COR-L47 (cell line): ENCODE measurements at places on chromosomes 5 and 9.

GRCh38 chr5:68086857-68087256 lies 128.7 kb upstream of the PIK3R1 start:
- no peak for DNase-seq

- no peak for DNase-seq
Observed at GRCh38 chr5:155406815-155407214, 393.3 kb downstream of the KIF4B start.

DNA sequence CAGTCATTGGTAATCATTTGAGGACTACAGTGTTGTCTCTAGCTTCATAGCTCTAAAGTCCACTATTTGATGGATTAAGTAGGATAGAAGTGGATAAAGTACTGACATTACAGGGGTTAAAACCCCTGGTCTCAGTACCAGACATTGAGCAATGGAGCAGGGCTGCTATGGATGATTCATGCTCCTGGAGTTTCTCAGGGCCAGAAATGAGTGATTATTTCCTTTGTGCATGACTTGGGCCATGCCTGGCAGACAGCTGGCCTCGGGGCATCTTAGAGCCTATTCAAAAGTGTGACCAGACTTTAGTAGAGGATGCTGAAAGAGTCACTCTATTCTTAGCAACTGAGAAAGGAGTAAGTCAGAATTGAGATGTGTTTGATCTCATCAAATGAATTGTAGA lies 350.7 kb upstream of the TLE4 start:
- no peak for DNase-seq

DNA sequence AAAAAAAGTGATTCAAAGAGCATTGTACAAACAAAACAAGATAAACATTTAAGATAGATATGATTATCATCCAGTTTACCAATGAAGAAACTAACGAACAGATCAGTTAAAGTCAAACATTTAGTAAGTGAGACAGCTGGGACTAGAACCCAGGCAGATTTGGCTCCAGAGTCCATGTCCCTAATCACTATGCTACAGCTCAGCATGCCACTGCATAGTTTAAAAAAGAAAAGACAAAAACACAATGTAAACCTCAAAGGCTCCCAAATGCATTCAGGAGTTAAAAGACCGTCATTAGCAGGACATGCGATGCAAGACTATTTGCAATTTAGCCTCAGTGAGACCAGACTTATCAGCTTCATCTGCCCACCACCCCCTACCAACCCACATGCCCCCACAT lies 36.8 kb downstream of the DENND1A start:
- no peak for DNase-seq

- no peak for DNase-seq
Observed at GRCh38 chr9:106934442-106935238, 71.7 kb downstream of the ZNF462 start.

- no peak for DNase-seq
Observed at GRCh38 chr9:14192556-14192955, 121.4 kb downstream of the NFIB start.

- DNase-seq, result no peak
Observed at GRCh38 chr9:100580257-100580656, 2.4 kb downstream of the CAVIN4 start.

GRCh38 chr9:5468850-5469249 lies 18.5 kb downstream of the CD274 start:
- DNase-seq, result no peak

DNA sequence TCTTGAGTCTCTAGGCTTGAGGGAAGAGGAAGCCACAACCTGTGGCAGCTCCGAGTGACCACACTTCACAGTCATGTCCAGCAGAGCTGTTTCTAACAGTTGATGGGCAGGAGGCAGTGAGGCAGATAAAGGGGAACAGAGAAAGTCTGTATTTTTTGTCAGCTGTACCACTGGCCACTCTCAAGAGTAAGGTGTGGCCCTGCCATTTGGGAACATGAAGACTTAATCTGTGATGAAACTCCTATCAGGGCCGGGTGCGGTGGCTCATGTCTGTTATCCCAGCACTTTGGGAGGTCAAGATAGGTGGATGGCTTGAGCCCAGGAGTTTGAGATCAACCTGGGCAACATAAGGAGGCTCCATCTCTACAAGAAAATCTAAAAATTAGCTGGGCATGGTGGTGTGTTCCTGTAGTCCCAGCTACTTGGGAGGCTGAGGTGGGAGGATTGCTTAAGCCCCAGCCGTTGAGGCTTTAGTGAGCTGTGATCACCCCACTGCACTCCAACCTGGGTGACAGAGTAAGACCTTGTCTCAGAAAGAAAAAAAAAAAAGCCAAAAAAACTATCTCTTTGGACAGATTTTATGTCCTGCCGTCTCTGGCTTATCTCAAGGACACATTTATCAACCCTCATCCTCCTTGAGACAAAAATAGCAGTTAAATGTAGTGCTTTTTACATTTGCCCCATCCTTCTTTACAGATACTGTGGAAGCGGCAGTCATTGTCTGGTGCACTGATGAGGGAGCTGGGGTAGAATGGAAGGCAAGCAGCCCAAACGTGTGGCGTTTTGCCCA lies 11.9 kb upstream of the COL15A1 start:
- DNase-seq, result no peak

- no peak for DNase-seq
Observed at GRCh38 chr5:178360926-178361235, 128.3 kb upstream of the PHYKPL start.

DNA sequence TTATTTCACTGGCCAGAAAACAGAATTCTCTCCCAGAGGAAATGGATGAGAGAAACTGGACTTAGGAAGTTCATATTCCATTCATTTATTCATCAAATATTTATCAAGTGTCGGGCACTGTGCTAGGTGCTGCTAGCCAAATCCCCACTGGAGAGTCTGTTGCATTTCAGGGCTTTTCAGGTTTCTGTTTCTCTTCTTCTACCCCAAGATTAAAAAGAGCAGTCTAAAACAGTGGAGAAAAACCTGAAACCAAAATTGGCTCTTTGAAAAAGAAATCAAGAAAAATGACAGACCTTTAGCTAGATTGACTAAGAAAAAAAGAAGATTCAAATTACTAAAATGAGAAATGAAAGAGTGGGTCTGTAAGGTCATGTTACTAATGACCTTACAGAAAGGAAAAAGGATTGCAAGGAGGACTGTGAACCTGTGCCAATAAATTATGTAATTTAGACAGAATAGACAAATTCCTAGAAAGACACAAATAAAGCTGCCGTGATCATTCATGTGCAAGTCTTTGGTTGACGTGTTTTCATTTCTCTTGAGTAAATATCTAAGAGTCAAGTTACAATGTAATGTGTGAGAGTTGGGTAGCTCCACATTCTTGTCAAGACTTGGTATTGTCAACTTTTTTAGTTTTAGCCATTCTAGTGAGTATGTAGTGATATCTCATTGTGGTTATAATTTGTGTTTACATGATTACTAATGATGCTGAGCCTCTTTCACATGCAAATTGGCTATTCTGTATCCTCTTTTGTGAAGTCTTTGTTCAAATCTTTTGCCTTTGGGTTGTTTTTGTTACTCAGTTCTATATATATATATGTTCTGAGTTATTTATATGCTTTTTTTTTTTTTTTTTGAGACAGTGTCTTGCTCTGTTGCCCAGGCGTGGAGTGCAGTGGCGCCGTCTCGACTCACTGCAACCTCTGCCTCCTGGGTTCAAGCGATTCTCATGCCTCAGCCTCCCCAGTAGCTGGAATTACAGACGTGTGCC lies 23.7 kb downstream of the SNX30 start:
- DNase-seq, result no peak

DNA sequence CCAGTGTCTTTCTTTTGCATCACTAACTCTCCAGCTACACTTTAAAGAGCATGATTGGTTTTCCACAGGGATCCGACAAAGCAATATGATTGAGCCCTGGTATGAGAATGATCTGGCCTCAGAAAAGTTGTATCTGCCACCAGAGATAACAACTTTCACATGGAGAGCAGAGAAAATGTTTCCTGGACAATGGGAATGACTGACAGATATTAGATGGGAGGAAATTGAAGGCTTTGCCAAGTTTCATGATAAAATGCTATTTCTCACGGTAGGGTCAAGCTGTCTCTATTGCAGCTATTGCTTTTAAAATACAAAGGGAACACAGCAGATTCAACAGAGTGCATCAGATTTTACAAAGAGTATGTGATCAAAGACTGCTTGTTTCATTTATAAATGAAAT lies 56.4 kb upstream of the GLIS3 start:
- no peak for DNase-seq

- no peak for DNase-seq
Observed at GRCh38 chr9:136512651-136513071, 29.8 kb upstream of the SEC16A start.

DNA sequence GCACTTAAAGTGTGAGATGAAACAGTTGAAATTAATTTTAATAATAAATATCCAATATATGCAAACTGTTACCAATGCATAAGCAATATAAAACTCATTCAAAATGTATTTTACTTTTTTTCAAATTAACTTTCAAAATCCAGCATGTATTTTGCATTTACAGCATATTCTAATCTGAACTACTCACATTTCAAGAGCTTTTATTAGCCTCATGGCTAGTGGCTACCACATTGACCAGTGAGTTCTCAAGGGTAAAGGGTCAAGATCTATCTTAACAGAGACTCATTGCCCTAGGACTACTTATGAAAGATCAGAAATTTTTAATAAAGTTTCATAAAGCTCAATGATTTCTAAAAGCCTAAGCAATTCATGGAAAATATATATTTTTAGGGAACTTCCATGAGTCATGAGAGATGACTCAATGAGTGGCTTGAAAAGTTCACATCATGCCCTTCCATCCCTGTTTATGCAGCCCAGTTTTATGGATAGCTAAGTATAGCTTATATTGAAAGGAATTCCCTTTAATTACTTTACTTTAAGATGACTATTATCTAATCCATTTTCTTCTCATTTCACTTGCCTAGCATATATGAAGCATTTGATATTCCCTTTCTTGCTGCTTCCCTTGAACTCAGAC lies 608.6 kb downstream of the SLCO4C1 start:
- no peak for DNase-seq

- no peak for DNase-seq
Observed at GRCh38 chr9:6790866-6791265, 33.1 kb downstream of the KDM4C start.

DNA sequence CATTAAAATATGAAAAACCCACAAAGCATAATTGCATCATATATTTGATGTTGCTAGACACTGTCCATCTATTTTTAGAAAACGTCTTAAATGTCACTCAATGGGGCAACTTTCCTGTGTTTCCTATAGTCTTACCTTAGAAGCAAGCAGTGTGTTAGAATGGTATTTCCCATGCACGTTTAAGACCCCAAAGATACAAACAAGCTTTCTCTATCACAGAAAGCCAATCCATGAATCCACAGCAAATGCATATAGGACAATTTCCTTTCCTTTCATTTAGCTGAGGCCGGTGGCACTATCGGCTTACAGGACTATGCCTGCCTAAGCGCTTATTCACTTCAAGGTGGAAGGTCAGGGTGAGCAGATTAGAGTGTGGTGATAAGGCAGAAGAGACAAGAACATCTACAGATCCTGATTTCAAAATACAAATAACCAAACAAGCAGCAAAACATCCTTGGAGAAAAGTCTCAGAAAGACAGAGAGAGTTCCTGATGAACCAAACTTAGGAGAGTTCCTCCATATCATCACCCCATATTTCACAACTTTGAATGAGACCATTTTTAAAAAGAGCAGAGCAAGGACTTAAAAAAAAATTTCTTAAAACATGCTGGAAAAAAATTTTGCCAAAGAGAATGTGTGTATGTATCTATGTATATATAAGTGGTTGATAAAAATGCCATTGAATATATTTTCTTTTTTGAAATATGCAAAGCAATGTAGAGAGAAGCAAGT lies 57.2 kb downstream of the MEF2C start:
- no peak for DNase-seq

DNA sequence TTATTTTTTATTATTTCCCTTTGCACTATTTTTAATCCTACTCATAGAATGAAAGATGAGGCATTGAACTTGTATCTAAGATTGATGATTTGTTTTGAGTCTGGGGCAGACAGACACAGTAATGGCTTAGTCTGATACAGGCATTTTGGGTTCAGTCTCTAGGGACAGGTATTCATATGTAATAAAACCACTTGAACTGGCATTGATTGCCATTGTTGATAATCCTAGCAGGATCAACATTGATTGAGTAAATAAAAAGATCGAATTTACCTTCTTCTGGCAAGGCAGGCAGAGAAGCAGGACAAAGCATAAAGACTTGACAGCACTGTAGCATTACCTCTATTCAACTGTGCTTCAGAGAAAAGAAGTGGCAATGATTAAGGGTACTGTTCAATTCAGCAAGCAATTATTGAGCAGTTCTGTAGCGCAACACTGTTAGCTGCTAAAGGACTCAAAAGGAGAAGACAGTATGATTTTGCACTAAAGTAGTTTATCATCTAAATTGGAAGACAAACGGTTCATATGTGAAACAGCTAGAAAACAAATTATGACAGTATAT lies 144.4 kb downstream of the COMMD10 start:
- no peak for DNase-seq

GRCh38 chr5:50763351-50763750 lies 96.9 kb downstream of the PARP8 start:
- DNase-seq, result no peak

GRCh38 chr5:27234916-27235315 lies 196.5 kb upstream of the CDH9 start:
- DNase-seq, result no peak

DNA sequence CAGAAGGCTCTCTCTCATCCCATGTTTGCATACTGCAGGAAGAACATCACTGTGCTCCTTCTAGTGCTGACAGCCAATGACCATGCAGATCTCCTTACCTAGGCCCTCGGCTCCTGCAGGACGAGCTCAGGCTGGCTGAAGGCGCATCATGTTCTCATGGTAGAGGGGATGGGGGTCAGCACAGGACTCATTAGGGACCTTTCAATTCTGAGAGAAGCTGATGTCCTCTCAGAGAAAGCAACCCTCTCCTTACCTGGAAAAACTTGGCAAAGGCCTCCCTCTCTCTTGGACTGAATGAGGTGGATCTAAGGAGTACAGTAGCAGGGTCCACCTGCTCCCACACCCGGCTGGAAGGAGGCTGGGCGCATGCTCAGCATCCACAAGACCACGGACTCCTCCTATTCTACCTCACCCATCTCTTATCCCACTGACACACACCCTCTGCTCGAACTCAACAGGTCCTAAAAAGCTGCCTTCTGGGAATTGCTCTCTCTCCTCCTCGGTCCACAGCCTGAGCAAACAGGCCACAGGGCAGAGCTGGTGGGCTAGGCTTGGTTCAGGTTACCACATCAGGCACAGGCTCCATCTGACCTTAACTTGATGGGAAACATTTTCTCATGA lies 2.9 kb downstream of the IPPK start:
- DNase-seq, result no peak

DNA sequence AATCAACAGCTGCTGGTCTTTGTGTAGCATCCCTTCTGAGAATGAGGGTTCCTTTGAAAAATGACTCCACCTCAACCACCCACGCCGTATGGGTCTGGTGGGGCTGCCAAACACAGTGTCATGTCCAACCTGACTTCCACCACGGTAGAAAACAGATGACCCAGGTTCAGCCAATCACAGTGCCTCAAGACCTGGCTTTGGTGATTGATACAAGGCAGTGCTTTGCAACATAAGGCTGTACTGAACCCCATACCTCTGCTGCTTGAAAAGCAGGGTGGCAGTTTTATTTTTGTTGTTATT lies 11.5 kb upstream of the TGFBR1 start:
- no peak for DNase-seq

- DNase-seq, result no peak
Observed at GRCh38 chr9:113349445-113350094, at the start of gene BSPRY. Gene BSPRY (plus strand): TSS chr9:113349541. CDS start chr9:113349580, 39 bp downstream.
